ENCODE measurements at places on chromosomes 12 and 14.
A peak's percentile ranks its signal among the peaks of the same experiment; 100 is the strongest.

DNA sequence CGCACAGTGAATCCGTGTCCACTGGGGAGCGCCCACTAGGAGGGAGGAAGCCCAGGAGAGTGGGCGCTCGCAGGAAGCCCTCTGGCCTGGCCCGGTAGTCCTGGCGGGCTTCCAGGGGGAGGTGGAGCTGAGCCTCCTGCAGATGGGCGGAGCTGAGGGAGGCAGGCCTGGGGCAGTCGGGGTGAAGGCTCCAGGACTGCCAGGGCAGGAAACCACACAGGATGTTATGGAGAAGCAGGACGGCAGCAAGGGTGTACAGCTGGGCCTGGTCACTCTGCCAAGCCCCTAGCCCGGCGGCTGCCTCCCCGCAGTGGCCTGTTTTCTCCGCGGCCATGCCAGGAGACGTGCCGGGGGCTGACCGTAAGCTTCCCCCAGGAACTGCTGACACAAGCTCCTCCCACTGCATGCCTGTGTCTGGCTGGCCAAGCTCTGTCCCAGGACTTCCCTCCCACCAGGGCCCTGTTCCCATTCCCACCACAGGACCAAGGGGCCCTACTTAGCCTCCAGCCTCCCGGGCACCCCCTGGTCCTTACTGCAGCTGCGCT lies 143.4 kb upstream of the C14orf180 start:
- peak; percentile 77 for DNase-seq

DNA sequence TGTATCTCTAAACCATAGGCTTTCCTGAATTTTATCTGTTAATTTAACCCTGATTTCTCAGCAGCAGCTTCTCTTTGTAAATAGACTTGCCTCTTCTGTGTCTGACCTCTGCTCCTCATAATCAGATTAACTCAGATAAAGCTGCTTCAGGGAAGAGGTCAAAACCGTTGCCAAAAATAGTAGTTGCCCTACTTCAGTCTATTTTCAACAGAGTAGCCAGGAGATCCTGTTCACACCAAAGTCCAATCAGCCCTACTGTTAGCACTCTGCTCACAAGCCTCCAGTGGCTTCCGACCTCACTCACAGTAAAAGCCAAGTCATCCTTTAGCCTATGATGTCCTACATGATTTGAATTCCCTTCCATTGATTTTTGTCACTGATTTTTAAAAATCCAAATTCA lies 258.4 kb downstream of the PPFIA2 start:
- no peak for DNase-seq

DNA sequence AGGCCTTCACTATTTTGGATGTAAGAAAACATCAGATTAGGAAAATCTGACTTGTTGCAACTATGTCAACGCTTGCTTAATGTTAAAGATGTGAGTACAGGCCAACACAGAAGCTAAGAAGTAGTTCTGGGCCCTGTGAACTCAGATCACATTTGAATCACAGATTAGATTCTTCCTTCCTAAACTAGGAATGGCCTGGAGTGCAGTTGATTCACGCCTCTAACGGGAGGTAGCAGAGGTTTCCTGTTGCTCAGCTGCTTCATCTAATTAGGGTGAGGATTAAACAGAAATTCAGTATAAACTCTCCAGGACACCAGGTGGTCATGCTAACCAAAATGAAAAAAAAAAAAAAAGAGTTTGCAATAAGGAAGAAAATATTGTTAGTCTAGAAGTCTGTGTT lies 314.3 kb downstream of the TRHDE start:
- no peak for DNase-seq

DNA sequence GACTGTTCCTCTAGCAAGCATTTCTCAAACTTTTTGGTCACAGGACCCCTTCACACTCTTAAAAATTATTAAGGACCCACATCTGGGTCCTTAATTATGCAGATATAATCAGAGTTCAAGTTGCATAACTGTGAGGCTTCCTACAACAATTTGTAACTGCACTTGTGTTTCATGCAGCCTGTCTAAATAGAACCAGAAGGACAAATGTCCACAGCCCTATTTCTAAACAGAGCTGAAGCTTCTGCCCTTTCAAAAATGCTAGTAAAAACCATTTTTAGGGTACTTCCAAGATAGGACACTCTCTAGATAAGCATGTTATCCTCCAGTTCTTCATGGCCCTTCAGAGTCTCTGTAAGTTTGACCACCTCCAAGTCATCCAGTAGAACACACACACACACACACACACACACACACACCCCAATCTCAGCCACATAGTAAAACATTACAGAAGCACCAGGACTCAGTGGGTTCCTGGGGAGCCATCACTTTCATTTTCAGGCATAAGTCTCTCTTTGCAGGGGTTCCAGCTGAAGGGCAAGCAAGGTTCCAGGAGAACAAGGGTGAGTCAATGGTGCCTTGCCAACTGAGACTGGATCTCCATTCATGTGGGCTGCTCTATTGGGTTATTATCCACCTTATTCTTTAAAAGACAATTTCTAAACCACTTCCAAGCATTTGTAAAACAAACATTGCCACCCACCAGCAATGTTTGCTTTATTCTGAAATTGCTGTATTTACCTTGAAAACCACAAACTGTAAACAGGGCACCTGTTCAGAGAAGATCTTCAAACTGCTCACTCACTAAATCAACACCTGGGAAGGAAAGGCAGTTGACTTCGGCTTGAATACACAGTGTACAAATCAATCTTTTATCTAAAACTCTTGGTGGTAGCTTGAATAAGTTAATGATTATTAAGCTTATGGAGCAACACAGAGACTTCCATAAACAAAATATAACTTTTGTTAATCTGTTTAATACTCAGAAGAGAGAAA lies 64.1 kb downstream of the ITPR2 start:
- no peak for DNase-seq

DNA sequence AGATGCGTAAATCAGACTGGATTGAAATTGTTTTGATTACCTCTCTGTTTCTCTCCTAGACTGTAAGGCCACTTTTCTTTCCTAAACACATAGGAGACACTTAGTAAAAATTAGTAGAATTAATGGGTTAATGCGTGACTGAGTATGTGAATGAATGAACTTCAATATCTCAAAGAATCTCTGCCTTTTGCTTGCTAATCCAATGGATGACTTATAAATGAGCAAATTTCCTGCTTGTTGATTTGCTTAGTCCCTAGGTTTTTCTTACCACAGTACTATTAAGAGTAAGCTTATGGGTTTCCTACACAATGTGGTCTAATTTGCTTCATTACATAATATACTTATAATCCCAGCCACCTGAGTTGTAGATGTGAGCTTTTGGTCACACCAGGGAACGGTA lies 164.1 kb downstream of the SRGAP1 start:
- no peak for DNase-seq

DNA sequence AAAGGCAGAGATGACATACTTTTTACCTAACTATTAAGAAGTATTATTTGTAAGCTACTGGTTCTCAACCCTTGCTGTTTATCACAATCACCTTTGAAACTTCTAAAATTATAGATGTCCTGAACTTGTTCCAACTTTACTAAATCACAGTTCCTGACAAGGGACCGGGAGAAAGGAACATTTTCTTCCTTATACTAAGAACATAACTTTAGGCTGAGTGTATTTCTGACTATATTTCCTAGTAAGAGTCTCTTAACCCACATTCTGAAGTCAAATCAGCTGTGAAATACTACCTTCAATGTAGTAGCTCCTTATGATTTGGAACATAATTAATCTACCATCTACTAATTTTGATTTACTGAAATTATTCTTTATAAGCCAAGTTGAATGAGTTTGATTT lies 80.2 kb downstream of the BAZ1A start:
- DNase-seq, result no peak

DNA sequence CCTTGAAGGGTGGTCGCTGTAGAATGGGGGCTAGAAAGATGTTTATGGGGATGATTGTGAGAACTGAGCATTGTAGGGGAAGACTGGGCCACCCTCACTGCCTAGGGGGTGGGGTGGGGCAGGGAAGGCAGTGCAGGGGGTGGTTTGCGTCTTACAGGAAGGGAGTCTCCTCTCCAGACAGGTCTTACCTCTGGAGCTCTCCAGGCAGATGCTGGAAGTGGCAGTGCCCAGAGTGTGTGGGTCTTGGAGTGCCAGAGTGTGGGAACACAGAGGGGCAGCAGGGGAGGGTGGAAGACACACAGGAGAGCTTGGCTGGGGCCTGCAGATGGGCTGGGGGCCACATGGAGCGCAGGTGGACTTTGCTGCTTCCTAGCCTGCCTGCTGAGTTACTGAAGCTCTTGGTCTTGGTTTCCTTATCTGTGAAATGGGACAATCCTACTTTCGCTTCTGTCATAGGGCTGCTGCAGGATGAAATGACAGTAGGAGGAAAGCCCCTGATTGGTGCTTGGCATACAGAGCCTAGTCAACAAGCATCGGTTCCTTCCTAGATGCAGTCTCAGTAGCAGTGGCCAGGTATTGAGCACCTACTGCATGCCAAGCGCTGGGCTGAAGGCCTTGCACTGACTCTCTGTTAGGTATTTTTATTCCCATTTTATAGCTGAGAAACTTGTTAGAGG lies 118.3 kb downstream of the SLC25A47 start:
- DNase-seq, result no peak

GRCh38 chr14:69153152-69153872 lies 393 bp upstream of the DCAF5 start:
- DNase-seq, result peak; percentile 94

- no peak for DNase-seq
These were observed 23.8 kb upstream of the COX6A1 start for GRCh38 chr12:120413901-120414695.

- no peak for DNase-seq
These were observed 5.5 kb downstream of the SP7 start for GRCh38 chr12:53330671-53331070.

GRCh38 chr12:87931812-87932211 lies 97.4 kb downstream of the C12orf50 start:
- DNase-seq, result no peak

GRCh38 chr14:71709076-71709475 lies 223.2 kb upstream of the RGS6 start:
- no peak for DNase-seq

DNA sequence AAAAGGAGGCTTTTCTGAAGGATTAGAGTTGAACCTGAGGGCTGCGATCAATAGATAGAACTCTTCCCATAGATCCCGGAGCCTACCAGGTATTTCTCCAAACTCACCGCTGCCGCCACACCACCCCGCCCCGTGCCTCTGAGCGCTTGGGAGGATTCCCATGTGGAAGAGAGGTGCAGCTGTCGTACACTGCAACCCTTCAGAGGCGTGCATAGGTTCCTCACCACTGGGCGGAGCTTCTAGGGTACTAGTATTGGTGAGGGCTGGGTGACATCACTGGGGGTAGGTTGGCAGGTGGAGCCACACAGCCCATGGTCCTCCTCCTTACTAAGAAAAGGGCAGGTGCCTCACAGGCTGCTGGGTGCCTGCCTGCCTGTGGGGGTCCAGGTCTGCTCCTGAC lies 127.0 kb downstream of the TSPAN9 start:
- no peak for DNase-seq

DNA sequence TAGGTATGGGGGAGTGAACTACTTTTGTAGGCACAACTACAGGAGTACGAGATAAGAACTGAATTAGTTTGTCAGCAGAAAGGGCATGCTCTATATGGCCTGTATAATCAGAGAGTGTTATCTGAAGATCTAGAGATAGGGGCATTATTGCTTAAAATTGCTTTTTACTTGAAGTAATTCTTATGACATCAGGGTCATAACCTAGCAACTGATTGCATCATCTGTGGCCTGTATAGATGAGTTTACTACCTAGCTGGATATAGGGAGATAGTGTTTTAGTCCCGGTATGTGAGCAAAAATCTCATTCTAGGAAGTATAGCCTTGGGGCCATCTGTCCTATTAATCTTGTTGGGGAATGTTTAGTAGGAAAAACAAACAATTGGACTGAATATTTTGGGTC lies 142.7 kb downstream of the TMEM117 start:
- no peak for DNase-seq

GRCh38 chr14:72033365-72033764 lies 101.1 kb downstream of the RGS6 start:
- no peak for DNase-seq

DNA sequence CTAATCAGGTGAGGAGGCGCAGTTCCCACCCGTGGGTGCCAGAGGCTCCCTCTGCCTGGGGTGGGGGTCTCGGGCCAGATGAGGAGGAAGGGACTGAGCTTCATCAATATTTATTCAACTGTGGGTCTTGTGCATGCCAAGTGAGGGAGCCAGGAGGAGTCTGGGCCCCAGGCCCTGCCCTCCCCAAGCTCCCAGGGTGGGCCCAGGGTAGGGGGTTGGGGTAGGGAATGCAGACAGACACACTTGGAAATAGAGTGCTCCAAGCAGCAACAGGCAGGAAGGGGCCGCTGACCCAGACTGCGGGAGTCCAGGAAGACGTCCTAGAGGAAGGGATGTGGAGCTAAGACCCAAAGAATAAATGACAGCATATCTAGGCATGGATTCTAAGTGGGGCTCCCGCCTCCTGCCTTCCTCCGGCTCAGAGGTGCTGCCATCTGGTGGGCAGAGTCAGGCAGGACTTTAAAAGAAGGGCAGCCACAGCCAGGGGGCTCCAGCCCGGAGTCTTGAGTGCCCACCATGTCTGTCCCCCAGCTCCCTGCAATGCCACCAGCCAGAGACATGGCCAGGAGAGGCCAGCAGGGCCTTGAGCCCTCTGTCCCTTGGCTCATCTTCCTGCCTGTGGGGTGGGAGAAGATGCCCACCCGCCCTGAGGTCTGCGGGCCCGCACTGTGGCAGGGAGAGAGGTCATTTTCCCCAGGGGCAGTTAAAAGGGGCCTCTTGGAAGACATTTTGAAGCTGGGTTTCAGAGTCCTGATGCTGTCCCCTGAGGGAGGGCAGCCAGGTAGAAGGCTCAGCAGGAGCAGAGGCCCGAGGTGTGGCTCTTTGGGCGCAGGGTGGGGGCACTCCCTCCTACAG lies 70.1 kb downstream of the PHETA1 start:
- DNase-seq, result peak; percentile 42

- no peak for DNase-seq
These were observed 157.7 kb upstream of the TMEM132C start for GRCh38 chr12:128109236-128109635.

DNA sequence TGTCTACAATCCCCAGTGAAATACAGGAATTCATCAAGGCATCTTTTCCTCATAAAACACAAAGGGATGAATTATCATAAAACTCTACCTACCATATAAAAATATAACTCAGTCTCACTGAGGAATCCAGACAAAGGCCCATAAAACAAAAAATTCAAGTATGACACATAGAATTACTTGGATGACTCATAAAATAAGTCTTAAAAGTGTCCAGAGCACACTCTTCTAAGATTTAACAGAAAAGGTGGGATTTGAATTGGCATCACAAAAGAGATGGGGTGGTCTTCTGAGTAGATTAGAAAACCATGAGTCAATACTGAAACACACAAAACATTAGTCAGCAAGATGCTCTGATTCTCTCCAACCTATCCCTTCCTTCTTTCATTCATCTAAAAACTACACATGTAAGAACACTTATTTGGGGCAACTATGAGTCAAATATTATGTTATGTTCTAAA lies 202.7 kb upstream of the GARIN6 start:
- DNase-seq, result no peak
